Psoas muscle (tissue), 8 donors: ENCODE measurements at places on chromosomes 16 and 17. TPM values are rescaled to one million over a fixed set of nuclear protein-coding genes. Genes with fewer than 3 reads are reported as not detected.

MYLK3 gene
- 1.4 TPM for polyA plus RNA-seq

KRTAP4-6 gene
- polyA plus RNA-seq: not detected

WFIKKN1 gene
- 0.36 TPM for polyA plus RNA-seq

TCF25 gene
- polyA plus RNA-seq: 46.1 TPM

PMM2 gene
- 15.0 TPM for polyA plus RNA-seq

DNA sequence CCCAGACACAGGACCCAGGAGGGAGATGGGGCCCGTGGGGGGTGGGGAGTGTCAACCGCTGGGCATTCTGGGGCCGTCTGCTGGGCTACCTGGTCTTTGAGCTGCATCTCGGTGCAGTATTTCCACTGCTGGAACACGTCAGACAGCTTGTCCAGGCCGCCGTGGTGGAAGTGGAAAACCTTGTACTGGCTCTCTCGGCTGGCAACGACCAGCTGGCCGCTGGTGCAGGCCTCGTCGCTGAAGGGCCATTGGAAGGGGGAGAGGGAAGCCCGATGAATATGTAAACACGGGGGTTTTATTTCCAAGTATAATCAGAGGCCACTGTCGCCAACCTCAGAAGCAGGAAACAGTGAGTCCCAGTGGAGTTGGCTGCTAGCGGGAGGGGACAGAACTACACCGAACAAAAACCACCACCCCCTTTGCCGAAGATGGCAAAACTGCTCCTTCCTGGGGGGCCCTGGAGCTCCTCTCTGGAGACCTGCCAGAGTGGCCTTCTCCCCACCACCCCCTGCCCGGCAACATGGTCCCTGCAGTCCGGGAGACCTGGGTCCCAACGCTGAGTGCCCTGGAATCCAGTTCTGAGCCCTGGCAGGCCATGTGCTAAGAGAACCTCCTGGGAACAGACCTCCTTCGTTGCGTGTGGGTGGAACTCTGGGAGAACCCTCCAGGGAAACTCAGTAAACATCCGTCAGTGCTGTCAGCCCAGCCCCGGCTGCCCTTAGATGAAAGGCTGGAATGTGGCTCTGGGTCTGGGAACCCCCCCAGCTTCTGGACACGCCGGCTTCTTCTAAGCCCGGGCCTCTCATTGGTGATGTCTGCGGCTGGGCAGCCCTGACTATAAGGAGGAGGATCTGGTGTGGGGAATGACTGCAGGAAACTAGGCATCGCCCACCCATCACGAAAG is 84.1 kb downstream of the TBC1D16 start:
- DNase-seq: peak; percentile 63

- DNase-seq: no peak
Measured at GRCh38 chr16:89764711-89765201, 43.4 kb downstream of the ZNF276 start.

DNA sequence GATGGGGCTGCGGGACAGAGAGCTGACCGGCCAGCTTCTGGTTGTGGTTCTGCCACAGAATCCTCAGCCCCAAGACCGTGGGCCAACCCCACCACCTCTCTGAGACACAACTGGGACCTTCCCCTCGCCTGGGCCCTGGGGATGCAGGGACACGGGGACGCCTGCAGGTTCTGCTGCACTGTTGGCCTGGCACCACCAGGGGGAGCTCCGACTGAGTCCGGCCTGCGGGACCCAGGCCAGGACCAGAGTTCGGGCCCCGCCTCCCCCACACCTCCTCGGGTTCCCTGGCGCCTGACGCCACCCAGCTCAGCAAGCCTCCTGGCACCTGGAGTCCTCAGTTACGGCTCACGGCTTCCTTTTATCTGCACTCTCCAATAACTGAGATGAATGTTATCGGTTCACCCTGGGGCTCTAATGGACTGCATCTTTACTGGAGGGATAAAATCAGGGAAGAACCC is 27.3 kb downstream of the TBC1D16 start:
- DNase-seq: peak; percentile 83

- DNase-seq: no peak
Measured at GRCh38 chr17:70621566-70621965, 452.2 kb downstream of the KCNJ2 start.

GRCh38 chr17:32852811-32853210 is 24.1 kb downstream of the MYO1D start:
- DNase-seq: no peak

DNA sequence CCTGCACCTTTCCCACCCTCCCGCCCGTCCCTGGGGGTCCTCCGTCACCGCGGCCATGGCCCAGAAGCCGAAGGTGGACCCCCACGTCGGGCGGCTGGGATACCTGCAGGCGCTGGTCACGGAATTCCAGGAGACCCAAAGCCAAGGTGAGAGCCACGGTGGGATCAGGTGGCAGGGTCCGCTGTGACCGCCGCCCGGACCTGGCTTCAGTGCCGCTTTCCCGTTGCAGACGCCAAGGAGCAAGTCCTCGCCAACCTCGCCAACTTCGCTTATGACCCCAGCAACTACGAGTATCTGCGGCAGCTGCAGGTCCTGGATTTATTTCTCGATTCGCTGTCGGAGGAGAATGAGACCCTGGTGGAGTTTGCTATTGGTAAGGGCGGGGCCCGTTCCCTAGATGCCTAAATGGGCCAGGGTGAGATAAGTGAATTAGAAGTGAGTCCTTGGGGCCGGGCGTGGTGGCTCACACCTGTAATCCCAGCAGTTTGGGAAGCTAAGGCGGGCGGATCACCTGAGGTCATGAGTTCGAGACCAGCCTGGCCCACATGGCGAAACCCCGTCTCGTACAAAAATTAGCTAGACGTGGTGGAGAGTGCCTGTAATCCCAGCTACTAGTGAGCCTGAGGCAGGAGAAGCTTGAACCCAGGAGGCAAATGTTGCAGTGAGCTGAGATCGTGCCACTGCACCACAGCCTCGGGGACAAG is 617 bp downstream of the ARMC7 start:
- DNase-seq: peak; percentile 58

DNA sequence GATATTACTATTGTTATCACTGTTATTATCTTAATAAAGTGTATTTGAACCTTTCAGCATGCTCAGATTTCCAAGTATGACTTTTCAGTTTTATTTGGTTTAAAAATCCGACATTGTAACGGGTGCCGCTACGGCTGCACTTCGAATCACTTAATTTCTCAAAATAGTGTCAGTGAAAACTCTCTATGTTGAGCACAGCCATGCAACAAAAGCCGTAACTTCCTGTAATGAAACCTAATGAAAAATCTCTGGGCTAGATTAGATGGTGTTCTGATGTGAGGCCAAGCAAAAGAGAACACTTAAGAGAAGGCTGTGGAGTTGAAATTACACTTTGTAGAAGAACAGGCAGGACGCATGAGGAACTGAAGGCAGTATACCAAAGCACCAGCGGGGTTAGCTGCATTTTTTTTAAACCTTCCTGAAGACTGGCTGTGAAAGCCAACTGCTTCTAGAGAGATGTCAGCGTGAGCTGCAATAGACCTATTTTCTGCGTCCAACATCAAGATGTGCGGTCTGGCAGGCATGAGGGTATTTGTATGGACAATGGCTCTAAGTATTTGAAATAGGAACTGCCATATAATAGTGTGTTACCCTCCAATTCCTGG is 1545.0 kb upstream of the GOT2 start:
- DNase-seq: no peak

GRCh38 chr17:64164596-64165285 is 34.8 kb upstream of the ERN1 start:
- DNase-seq: no peak

GRCh38 chr17:13698832-13699231 is 97.1 kb upstream of the HS3ST3A1 start:
- no peak for DNase-seq

- DNase-seq: no peak
Measured at GRCh38 chr17:73349138-73349537, 37.3 kb upstream of the CDC42EP4 start.
